NCI-H460 (cell line): ENCODE measurements at places on chromosomes 13 and 19.

GRCh38 chr19:11555246-11555645, 3.8 kb downstream of the ELOF1 start:
- DNase-seq, result no peak

DNA sequence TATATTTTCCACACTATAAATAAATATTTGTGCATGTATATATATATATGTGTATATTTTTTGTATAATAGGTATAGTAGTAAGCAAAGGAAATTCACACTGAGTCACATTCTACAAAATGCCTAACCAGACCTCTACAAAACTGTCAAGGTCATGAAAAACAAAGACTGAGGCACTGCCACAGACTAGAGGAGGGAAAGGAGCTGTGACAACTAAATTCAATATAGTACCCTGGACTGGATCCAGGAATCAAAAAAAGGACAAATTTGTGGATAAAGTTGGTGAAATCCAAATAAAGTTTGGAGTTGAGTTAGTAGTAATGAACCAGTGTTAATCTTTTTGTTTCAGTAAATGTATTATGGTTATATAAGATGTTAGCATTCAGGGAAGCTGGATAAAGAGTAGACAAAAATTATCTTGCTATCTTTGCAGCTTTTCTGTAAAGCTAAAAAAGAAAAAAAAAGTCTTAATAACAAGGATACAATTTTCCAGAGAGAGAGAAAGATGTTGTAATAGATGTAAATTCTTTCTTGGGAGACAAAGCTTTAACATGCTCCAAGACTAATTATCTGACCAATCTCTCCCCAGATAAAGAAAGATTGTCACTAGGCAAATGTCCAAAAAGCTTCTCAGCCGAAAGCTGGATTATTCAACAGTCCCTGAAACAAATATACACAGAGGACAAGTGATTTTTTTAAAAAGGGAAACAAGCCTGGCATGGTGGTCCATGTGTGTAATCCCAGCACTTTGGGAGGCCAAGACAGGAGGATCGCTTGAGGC, 19.1 kb downstream of the SYDE1 start:
- DNase-seq, result no peak

DNA sequence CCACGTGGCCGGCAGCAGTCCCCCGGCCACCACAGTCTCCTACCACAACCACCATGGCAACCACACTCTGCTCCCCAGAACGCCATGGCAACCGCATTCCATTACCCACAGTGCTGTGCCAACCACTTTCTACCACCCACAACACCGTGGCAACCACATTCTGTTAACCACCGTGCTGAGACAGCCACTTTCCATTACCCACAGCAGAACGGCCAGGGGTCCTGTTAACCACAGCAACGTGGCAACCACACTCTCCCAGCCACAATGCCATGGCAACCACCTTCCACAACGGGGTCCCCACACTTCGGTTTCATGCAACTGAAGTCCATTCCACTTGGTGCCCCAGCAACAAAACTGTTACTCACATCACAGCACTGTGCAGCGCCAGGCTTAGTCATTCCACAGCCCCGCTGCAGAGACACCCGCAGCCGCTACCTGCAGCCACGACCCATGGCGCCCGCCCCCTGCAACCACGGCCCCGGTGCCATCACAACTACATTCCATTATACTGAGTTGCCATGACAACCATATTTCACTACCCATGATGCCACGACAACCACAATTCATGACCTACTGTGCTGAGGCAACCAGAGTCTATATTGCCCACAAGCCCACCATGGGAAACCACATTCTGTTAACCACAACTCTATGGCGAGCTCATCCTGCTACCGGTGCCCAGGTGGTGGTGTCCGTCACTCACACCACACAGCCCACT, 10.0 kb downstream of the DPF1 start:
- DNase-seq, result no peak

DNA sequence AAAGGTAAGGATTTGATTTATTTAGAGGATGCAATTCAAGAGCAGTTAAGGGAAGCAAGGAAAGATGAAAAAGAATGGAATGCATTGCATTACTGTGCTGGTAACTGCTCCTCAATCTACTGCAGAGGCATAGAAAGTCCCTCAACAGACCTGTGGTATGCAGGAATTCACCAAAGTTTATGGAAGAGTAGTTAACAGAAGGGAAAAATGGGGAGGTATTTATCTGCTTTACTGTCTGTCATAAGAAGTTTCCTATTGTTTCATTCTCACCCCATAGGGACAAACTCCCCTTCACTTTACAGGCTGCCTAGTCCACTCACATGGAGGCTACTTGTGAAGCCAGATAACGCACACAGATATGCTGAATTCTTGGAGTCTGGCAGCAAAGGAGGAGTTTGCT, 354.9 kb upstream of the SPRY2 start:
- no peak for DNase-seq

GRCh38 chr13:60661521-60661920, 264.5 kb downstream of the TDRD3 start:
- DNase-seq, result no peak

DNA sequence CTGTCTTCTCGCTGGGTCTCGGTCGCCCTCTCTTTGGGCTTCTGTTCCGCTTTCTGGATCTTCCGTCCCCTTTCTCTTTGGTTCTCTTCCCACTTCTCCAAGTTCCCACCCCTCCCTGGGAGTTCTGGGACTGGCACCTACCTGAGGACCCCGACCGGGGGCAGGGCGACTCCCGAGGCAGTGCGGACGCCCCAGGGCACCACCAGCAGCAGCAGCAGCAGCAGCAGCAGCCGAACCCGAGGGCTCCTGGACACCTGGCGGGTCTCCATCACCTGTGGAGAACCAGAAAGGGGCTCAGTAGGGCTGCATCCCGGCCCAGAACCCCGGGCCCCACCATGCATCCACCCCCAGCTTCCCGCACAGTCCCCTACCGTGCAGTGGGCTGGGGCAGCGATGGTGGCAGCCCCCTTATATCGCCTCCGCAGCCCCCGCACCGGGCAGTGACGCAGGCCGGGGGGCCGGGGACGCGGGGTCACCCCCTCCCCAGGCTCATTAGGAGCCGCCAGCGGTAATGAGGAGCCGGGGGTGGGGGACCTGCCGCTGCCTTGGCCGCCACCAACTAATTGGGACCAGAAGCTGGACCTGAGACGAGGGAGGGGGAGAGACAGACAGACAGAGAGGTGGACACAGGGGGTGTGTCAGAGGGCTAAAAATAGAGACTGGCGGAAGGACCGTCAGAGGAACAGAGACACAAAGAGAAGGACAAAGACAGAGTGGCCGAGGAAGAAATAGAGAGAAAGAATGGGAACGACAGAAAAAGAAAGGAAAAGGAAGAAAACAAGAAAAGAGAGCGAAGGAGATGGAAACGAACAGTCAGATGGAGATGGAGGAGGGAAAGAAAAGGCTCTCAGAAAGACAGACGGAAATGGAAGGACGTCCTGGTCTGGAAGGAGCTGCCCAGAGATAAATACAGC, at the start of gene PTH2:
TSS of gene PTH2 (minus strand) at position 371 of the 914 bp plus-strand sequence. CDS start at position 269, 102 bp downstream.
- DNase-seq, result no peak

- DNase-seq, result no peak
Measured at GRCh38 chr13:99867535-99868257, 103.9 kb downstream of the ZIC5 start.

GRCh38 chr19:17347361-17347760, 10.0 kb downstream of the GTPBP3 start:
- DNase-seq, result no peak

DNA sequence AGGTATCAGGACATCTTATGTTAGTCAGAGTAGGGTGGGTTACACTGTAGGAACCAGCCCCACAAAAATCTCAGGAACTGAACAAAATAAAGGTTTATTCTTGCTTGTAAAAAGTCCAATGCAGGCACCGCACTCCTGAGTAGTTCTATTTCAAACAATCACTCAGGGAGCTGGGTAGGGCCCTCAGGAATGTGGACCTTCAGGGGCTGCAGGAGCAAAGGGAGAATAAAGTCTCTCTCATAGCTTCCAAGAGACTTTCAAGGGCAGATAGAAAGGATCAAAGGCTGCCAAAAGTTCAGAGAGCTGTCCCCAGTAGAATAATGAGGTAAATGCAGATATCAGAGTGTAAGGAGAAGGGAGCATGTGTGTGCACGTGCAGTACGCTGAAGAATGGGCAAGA, 49.4 kb downstream of the RUBCNL start:
- DNase-seq, result no peak

- DNase-seq, result no peak
Measured at GRCh38 chr19:58183817-58184215, 955 bp downstream of the ZNF274 start.

- no peak for DNase-seq
Measured at GRCh38 chr19:49152119-49152550, 3.1 kb downstream of the HRC start.

GRCh38 chr13:108444448-108444847, 174.9 kb downstream of the TNFSF13B start:
- no peak for DNase-seq

DNA sequence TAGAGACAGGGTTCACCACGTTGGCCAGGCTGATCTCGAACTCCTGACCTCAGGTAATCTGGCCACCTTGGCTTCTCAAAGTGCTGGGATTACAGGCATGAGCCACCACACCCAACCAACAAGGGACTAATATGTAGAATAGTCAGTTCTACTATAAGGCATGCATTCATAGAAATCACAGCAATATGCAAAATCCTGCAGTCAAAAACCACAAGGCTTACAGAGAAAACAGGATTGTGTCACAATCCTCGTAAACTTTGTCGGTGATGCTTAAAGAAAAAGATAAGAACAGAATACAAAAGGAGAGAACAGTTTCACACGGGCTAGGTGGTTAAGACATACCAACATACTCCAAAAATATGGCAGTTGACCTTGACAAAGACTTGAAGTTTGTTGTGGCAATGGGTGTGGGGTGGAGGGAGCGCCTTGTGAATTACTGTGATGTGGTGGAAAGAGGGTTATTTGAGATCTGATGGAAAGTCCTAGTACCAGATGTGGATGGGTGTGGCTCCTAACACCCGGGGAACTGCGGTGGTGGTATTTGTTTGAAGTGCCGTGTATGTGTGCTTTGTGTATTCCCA, 12.4 kb downstream of the NOSIP start:
- DNase-seq, result no peak

GRCh38 chr13:107493266-107493665, 722.1 kb downstream of the LIG4 start:
- no peak for DNase-seq

GRCh38 chr13:47463726-47464125, 537.3 kb downstream of the SUCLA2 start:
- DNase-seq, result no peak

DNA sequence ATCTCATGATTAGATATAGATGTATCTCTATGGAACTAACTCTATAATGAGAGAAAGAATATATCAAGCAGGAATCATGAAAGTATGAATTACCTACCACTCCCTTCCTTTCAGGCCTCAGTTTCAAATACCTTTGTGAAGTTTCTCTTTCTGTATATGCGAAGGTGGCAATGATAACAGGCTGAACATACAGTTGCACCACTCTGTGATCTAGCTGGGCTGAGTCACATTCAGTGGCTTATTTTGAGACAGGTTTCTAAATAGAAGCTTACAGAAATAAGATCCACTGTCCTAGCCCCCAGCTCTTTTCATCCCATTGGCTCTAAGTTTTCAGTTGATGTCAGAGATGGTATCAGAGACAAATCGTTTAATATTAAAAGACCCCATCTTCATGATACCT, 662.0 kb downstream of the SLITRK1 start:
- no peak for DNase-seq

DNA sequence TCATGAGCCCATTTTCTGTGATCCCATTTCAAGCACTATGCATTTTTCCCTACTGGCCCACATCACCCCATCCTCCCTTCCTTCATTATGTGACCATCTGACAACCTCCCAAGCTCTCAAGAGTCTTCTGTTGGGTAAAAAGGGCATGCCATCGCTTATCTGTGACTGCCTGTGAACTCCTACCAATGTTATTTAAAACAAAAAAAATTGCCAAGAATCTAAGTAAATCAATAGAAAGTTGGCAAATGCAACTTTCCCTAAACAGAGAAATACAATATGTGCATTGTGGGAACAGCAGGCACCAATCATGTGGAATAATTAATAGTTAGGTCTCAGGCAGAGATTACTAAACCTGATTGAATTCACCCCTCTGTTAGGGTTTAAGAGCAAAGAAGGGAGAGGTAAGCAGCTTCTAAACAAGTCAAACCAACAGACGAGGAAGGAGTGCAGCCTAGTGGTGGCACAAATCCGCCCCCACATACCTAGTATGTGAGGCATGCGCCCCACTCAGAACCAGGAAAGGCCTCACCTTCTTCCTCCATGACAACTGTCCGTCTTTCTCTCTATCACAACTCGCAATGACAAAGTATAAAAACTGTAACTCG, 29.8 kb downstream of the DZIP1 start:
- no peak for DNase-seq

- DNase-seq, result peak; percentile 28
Measured at GRCh38 chr19:42113641-42114348, 18.5 kb downstream of the POU2F2 start.

DNA sequence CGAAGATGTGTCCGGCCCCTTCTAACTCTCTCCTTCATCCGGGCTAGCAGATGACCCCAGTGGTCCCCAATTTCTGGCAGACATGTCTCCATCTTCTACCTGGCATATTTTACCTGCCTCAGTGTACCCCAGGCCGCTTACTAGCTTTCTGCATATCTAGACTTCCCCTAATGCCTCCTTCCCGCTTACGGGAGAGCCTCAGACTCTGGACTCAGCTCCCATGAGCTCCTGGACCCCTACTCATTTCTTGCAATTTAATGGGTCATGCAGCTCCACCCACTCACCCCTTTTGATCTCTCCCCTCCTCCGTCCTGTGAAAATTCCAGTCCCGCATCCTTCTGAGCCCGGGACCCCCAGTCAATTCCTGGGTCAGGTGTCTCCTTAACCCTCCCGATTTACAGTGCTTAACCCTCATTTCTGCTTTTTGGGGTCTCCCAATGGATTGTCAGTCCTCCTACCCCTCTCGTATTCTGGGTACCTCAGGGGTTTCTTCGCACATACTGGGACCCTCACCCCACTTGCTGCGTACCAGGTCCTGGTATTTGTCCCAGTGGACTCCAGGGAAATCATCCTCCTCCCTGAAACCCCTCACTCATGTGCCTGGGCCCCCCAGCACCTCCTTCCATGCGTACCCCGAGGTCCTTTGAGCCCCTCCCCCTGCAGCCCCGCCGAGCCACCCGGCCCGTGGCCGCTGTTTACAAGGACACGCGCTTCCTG, 500 bp upstream of the JUNB start:
- DNase-seq, result no peak

GRCh38 chr19:926589-927350, 935 bp downstream of the ARID3A start:
- no peak for DNase-seq

DNA sequence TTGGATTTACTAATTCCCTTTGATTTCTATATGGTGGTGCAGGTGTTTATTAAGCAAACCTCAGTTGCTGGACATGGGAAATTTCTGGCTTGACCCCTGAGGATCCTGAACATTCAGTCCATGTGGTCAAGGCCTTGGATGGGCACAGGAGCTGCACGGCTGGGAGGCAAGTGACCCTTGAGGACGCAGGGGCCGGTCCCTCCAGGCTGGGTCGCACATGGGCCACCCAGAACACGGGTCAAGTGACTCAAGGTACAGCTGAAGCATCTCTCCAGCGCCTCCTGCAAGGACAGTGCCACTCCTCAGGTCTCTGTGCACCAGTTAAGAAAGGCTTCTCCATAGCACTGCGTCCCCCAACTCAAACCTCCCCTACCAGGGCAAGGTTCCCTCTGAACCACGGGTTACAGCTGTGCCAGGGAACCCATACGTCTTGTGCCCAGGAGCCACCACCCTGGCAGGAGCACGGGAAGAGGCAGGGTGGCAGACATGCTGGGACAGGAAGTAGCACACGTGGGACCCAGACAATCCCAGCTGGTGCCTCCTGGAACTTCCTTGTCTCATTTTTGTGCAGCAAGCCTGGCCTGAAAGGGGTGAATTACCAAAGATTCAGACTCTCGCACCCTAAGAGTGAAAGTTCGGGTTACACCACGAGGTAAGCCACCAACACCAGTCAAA, 93.1 kb downstream of the SPACA7 start:
- no peak for DNase-seq
